ENCODE measurements at places on chromosomes 16 and 17.

GRCh38 chr17:47651704-47652103, 2.0 kb downstream of the KPNB1 start:
- DNase-seq, result no peak

DNA sequence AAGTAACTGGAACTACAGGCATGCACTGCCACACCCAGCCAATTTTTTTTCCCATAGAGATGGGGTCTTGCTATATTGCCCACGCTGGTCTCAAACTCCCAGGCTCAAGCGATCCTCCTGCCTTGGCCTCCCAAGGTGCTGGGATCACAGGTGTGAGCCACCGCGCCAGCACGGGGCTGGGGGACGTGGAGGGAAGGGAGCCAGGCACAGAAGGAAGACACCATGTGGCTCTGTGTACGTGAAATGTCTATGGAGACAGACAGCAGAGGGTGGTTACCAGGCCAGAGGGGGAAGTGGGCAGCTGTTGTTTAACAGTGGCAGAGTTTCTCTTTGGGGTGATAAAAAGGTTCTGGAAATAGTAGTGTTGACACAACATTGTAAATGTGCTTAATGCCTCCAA, 4.6 kb upstream of the PIEZO1 start:
- no peak for DNase-seq

DNA sequence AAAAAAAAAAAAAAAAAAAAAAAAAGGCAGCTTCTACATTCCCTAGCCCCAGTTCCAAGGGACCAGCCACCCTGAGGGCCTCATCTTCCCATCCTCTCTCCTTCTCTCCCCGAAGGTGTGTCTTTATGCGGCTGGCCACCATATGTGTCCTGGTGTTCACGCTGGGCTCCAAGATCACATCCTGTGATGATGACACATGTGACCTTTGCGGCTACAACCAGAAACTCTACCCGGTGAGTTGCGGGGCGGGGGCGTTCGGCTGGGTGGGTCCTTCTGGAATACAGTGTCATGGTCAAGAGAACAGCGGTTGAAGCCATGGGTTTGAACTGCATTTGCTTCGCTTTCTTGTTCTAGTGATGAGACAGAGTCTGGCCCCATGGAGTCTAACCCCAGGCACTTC, 22.6 kb upstream of the COQ7 start:
- DNase-seq, result no peak

GRCh38 chr16:85114909-85115567, 2.8 kb upstream of the CIBAR2 start:
- DNase-seq, result peak; percentile 57

DNA sequence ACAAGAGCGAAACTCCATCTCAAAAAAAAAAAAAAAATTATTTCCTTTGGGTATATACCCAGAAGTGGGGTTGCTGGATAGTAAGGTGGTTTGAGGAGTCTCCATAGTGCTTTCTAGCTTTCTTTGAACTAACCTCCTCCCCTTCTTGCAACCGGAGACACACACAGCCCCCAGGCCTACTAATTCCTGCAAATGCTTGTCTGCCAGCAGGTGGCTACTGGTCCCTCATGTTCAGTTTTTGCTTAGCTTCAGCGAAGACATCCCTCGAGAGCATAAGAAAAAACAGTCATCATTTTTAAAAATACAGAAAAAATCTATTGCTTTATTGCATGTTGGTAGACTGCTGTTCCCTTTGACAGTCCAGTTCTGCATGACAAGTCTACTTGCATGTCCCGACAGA, 439.0 kb downstream of the UTP18 start:
- DNase-seq, result no peak

DNA sequence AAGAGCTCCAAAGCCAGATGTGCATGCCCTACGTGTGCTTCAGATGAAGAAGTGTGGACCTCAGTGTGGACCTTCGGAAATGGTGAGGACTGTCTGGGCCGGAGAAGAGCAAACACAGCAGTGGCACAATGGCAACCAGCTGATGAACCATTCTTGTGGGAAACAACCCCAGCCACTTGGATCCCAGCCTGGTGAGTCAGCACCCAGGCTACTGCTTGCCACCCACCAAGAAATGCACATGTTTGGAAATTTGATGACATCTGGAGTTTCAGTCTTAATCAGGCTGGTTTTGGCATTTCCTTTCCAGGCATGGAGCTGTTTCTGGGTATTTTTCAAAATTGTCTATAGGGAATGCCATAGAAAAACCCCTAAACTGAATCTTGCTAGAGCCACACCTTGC, 42.7 kb downstream of the DYNLRB2 start:
- no peak for DNase-seq

DNA sequence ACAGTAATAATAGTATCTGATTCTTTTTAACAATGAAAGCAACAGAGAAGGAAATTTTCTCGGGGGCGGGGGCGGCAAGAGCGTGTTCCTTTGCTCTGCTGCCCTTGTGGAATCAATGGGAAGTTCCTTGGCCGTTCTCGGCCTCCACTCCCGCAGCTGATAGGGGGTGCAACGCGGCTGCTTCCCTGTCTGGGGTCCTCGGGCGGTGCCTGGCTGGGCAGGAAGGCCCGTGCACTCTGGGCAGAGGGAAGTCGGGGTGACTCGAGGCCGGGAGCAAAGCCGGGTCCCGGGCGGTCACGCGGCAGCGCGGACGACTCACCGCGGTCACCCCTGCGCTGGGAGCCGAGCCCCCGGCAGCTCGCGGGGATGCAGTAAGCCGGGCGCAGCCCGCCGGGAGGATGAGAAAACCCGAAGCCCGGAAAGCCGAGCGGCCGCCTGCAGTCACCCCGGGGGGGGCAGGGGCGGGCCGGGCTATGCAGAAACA, 2.5 kb downstream of the TUBB3 start:
- no peak for DNase-seq

DNA sequence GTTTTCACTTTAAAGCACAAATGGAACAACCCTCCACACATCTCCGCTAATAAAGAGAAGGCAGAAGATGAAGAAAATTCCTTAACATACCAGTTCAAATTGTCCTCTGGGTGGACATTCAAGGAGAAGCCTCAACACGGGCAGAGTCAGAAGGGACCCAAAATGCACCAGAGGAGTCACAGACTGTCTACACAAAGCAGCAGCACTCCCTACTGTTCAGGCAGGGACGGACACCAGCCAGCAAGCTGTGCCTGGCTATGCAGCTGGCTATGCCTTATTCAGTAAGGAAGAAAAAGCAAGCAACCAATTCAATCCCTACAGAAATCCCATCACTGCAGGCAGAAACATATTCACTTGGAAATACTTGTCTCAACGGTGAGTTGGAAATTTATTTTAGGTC, 8.1 kb downstream of the DNAJC7 start:
- DNase-seq, result peak; percentile 23

DNA sequence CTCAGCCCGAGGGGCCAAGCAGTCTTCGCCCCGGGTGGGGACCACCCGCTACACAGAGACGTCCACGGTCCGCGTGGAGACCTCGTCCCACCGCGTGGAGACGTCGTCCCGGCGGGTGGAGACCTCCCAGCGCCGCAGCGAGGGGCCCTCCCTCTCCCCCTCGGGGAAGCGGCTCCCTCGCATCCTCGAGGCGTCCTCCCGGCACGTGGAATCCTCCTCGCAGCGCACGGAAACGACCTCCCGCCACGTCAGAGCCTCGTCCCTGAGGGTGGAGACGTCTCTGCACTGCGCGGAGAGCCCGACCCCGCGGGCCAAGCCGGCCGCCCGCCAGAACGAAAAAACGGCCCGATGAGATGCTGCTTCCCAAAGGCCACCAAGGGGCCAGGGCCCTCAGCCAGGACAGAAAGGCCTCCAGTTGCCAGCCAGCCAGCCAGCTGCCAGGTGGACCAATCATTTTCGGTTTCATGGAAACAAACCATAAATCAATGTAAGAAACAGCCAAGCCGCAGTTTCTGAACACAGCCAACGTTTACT, 424 bp downstream of the C17orf100 start:
- no peak for DNase-seq

GRCh38 chr16:75224306-75225082, 5.7 kb downstream of the CTRB1 start:
- DNase-seq, result no peak

DNA sequence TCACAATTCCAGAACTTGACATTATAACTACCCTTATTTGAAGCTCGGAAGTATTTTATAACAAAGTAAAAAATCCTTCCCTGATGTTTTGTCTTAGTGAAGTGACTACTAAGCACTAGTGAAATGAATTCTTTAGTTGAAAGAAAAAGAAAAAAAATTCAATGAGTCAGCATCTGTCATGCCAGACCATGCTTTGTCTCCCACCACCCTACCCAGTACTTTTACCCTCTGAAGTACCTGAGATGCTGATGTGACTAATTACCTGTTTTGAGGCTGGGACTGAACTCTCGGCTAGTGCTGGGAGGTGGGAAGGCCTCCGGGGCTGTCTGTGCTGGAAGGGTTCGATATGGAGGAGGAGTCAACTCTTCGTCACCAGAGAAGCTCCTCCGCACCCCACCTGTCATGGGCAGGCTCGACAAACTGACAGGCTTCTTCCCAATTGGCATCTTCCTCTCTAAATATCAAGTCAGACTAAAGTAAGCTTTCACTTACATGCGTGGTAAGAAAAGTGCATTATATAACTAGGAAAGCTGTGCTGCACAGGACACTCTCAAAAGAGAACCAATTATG, 19.6 kb downstream of the NME2 start:
- no peak for DNase-seq

GRCh38 chr17:17467016-17467415, 9.8 kb upstream of the MED9 start:
- no peak for DNase-seq

Data from amygdala (tissue), 56 donors.